Activated B cell treated with CpG ODN at 0.5 μM for 24 hours (primary cell): ENCODE measurements at places on chromosomes 3 and 15. TPM values are rescaled to one million over a fixed set of nuclear protein-coding genes. Genes with fewer than 3 reads are reported as not detected.

DNA sequence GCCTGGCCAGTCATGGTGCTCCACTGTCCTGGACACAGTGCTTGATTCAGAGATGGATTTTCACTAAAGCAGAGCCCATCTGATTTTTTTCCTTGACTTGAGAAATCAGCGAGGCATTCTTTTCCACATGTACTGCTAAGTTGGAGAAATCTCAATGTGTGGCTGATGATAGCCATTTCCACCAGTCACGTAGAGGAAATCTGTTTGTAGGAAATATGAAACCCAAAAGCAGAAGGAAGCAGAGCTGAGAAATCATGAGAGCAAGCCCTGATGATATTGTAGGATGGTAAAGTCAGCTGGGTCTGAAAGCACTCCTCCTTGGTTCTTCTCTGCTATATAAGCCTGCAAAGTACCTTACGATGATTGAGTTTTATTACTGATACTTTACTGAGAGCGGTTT is 1233.4 kb downstream of the ROBO2 start:
- H3K36me3 ChIP-seq = no peaks in the 10 kb centered on the region
- no peak overlapping the region for H3K27ac ChIP-seq
- no peaks in the 10 kb centered on the region for H3K27me3 ChIP-seq
- no peak overlapping the region for H3K4me3 ChIP-seq
- H3K4me1 ChIP-seq = no peaks in the 10 kb centered on the region
- DNase-seq = no peak

- H3K4me1 ChIP-seq = no peaks in the 10 kb centered on the region
- no peak overlapping the region for H3K27ac ChIP-seq
- no peaks in the 10 kb centered on the region for H3K36me3 ChIP-seq
- no peaks in the 10 kb centered on the region for H3K27me3 ChIP-seq
These were observed 266.5 kb upstream of the CCDC54 start for GRCh38 chr3:107110596-107111305.

GRCh38 chr15:36330598-36330997 is 248.8 kb upstream of the CDIN1 start:
- no peak for DNase-seq
- H3K4me1 ChIP-seq = no peaks in the 10 kb centered on the region
- H3K4me3 ChIP-seq = no peak overlapping the region
- H3K27me3 ChIP-seq = no peaks in the 10 kb centered on the region
- H3K27ac ChIP-seq = no peak overlapping the region

DNA sequence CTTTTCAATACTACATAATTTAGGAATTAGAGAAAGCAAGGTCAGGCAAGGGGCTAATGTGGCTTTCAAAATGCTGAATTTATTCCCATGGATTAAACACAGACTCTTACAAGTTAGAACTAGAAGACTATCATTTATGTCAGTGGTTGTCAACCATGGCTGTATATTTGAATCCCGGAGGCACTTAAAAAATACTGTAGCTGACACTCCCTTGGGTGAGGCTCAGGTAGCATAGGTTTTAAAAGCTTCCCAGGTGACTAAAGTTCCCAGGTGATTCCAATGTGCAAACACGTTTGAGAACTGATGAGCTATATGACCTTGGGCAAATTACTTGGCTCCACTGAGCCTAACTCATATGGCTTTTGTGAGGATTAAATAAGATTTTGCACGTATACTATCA is 29.6 kb downstream of the AAGAB start:
- H3K4me3 ChIP-seq = no peak overlapping the region
- DNase-seq = no peak
- no peaks in the 10 kb centered on the region for H3K27me3 ChIP-seq
- H3K27ac ChIP-seq = no peak overlapping the region

DNA sequence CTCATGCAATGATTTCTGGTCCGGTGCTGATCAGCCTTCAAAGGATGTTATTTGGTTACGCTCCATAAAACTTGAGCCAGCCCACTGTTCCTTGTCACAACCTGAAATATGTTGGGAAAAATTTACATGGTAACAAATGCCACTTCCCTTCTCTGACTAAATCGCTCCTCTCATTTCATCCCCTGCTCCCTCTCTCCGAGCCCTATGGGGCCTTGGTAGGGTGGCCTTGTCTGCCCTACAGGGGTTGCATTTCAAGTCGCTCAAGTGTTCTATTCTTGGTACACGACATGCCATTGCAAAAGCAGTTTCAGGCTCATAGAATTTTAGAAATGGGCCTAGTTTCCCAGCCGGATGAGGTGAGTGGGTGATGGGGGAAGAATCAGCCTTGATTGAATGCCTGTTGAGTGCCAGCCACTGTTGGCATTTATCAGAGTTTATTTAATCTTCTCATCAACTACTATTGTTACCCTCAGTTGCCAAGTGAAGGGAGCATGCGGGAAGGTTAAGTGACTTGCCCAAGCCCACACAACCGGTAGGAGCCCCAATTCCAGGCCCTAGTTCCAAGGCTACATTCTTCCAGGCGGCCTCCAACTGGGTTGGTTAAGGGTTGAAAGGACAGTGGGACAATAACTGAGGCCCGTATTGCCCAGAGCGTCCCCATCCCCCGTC is 961 bp upstream of the ABHD2 start:
- no peak overlapping the region for H3K27ac ChIP-seq
- no peak for DNase-seq
- H3K4me1 ChIP-seq = peaks cover 33% of the 10 kb centered on the region
- no peaks in the 10 kb centered on the region for H3K27me3 ChIP-seq

DNA sequence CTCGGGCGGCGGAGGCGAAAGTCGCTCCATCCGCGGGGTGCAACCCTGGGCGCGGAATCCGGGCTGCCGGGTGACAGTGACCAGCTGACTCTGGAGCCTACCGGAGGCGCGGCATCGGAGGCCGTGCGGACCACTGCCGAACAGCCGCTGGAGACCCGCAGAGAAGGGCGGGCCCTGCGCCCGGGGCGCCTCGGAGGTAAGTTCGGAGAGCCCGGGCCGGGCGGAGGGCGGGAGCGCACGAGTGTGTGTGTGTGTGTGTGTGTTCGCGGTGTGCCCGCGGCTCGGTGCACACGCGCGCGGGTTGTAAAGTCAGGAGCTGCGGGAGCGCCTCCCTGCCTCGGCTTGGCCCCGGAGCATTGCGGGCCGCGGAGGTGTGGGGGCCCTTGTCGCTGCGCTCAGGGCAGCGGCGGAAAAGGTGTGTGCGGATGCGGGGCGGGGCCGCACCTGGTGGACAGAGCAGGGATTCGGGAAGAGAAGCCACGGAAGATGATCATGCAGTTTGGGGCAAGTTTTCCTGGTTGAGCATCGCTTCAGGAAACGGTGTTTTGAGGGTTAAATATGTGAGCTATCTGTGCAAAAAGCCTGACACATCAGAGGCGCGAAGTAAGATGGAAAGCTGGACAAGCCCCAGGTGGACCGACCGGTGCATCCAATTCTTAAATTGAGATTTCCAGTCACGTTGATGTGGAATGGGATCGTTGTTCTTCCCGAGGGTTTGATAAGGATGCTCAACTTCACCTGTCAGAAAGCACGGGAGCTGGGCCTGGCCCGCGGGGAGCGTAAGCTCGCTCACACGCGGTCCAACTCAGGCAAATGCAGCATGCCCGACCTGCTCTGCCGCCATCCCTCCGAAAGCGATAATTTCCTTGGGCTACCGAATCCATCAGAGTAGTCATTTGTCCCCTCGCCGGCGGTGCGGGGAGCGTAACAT is 474 bp downstream of the MINAR1 start:
- H3K4me3 ChIP-seq = no peak overlapping the region
- H3K36me3 ChIP-seq = no peaks in the 10 kb centered on the region
- H3K27ac ChIP-seq = no peak overlapping the region
- H3K27me3 ChIP-seq = peaks cover 65% of the 10 kb centered on the region
- DNase-seq = no peak

DNA sequence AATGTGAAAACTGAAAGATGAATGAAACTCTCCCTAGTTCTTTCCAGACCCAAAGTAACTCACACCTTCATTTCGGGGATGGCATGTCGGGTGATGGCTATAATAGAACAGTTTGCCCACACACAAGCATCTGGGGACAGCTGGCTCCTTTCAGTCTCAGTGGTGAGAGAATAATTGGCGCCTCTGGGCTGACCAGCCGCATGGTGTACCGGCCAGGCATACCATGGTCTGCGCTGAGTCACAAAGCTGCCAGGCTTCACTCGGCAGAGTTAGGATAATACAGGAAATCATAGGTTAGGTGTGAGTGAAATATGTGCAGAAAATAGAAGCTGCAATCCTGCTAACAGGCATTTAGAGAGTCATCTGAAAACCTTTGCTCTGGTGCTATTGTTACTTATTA is 80.4 kb upstream of the IGF1R start:
- H3K36me3 ChIP-seq = no peaks in the 10 kb centered on the region
- no peak overlapping the region for H3K4me3 ChIP-seq
- no peak for DNase-seq
- H3K27ac ChIP-seq = no peak overlapping the region
- H3K27me3 ChIP-seq = peaks cover 3% of the 10 kb centered on the region

Gene ULK4
- total RNA-seq = 16.8 and 18.6 TPM in 2 replicates

DNA sequence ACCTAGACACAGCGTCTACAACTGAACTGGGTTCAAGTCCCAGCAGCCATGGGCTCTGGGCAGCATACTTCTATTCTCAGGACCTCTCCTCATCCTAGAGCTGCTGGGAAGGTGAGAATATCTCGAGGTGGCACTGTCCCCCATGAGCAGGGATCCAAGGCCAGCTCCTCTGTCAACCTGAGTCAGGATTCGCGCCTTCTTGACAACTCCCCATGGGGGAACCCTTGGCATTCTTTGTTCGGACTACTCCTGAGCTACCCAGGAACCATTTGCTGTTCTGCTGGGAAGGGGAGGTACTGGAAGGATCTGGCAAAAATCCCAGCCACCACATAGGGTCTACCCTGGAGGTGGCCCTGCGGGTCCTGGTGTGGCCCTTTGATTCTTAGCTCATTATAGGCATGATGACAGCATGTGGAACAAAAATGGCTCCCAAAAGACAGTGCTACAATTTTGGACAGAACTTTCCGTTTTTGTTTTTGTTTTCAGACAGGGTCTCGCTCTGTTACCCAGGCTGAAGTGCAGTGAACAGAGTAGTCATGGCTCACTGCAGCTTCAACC is 22.3 kb downstream of the PLXNB1 start:
- H3K27ac ChIP-seq = no peak overlapping the region
- no peaks in the 10 kb centered on the region for H3K36me3 ChIP-seq
- H3K27me3 ChIP-seq = no peaks in the 10 kb centered on the region
- peak; percentile 11 for DNase-seq
- H3K4me3 ChIP-seq = no peak overlapping the region
- H3K4me1 ChIP-seq = no peaks in the 10 kb centered on the region

DNA sequence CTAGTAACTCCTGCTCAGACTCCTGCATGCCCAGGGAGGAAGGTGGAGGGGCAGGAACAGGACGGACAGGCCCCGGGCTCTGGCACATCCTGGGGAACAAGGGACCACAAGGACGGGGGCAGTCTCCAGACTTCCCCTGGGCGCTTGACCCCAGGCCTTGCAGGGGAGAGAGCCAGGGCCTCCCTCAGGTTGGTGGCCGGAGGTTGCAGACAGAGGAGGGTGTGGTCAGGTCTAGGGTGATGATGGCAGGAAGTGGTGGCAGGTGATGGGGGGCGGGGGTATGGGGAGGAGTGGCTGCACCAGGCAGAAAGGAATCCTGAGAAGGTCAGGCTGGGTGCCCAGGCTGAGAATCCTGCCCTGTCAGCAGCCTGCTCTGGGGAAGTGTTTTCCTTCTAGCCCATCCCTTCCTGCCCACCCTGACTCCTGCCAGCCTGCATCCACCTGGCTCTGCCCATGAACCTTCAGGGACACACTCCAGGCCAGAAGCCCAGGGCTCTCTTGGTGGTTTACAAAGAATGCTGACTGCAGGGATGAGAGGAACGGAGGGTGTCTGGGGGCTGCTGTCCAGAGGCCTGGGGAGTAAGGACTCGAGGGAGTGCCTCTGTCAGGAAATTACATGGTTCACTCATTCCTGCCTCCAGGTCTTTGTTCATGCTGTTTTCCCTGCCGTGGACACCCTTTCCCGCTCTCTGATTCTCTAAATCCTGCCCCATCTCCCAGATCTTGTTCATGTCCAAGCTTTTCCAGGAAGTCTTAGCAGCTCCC is 15.8 kb downstream of the LOXL1 start:
- H3K4me3 ChIP-seq = no peak overlapping the region
- peaks cover 7% of the 10 kb centered on the region for H3K27me3 ChIP-seq
- peaks cover 6% of the 10 kb centered on the region for H3K4me1 ChIP-seq
- no peak for DNase-seq

DNA sequence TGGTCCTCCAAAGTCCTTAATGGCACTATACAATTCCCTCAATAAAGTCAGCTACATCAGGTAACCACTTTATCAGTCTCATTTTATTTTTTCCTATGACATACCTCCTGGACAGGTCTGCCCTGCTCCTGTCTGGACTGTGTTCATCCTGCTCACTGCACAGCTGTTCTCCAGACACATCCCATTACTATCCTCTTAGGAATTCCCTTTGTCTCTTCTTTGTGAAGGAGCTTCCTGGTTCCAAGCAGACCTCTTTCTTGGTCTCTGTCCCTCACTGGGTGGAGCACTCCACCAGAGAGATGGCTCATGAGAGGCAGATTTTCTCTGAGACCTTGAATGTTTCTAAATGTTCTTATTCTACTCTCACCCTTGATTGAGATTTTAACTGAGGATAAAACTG is 60.1 kb downstream of the KY start:
- no peaks in the 10 kb centered on the region for H3K4me1 ChIP-seq
- DNase-seq = no peak
- H3K36me3 ChIP-seq = no peaks in the 10 kb centered on the region
- H3K27ac ChIP-seq = no peak overlapping the region
- H3K27me3 ChIP-seq = no peaks in the 10 kb centered on the region
- H3K4me3 ChIP-seq = no peak overlapping the region

- no peak overlapping the region for H3K4me3 ChIP-seq
- H3K27ac ChIP-seq = no peak overlapping the region
- H3K4me1 ChIP-seq = no peaks in the 10 kb centered on the region
- no peak for DNase-seq
These were observed 88.7 kb downstream of the GABRG3 start for GRCh38 chr15:27059610-27060202.

- H3K4me3 ChIP-seq = no peak overlapping the region
- H3K36me3 ChIP-seq = peaks cover 39% of the 10 kb centered on the region
- H3K4me1 ChIP-seq = peaks cover 8% of the 10 kb centered on the region
- H3K27me3 ChIP-seq = no peaks in the 10 kb centered on the region
- no peak for DNase-seq
These were observed 13.3 kb downstream of the GYG1 start for GRCh38 chr3:149004622-149005021.

GRCh38 chr15:41411441-41411840 is 5.5 kb upstream of the RTF1 start:
- H3K27me3 ChIP-seq = no peaks in the 10 kb centered on the region
- no peak overlapping the region for H3K4me3 ChIP-seq
- peaks cover 2% of the 10 kb centered on the region for H3K36me3 ChIP-seq
- DNase-seq = no peak

DNA sequence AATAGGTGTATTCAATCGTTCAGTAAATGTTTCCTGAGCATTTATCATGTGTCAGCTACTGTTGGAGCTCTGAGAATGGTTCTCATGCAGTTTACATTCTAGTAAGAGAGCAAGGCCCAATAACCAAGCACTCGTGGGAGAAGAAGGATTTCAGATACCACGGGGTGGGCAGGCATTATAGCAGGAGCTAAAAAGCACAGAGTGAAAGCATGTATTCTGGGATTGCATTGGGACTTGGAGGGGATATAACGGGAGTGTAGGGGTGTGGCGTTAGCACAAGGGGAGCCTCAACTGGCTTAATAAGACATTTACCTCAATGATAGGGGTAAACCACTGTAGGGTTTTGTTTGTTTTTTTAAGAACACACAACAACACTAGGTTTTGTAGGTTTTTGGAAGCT is 1.6 kb upstream of the SIAH2 start:
- DNase-seq = no peak
- peak overlapping the region; percentile 50 for H3K27ac ChIP-seq
- H3K36me3 ChIP-seq = peaks cover 25% of the 10 kb centered on the region
- H3K4me1 ChIP-seq = peaks cover 66% of the 10 kb centered on the region

- no peaks in the 10 kb centered on the region for H3K27me3 ChIP-seq
- H3K36me3 ChIP-seq = no peaks in the 10 kb centered on the region
- no peaks in the 10 kb centered on the region for H3K4me1 ChIP-seq
- no peak overlapping the region for H3K27ac ChIP-seq
These were observed 269.6 kb downstream of the ROBO2 start for GRCh38 chr3:77309460-77309859.

Gene POLG
- 116 and 144 TPM in 2 replicates for total RNA-seq
